CD4-positive, CD25-positive, alpha-beta regulatory T cell (primary cell): ENCODE measurements at places on chromosomes 5 and 9. TPM values are rescaled to one million over a fixed set of nuclear protein-coding genes. Genes with fewer than 3 reads are reported as not detected.

- H3K36me3 ChIP-seq, result no peaks in the 10 kb centered on the region
- no peak overlapping the region for H3K27ac ChIP-seq
- no peaks in the 10 kb centered on the region for H3K27me3 ChIP-seq
- H3K4me1 ChIP-seq, result no peaks in the 10 kb centered on the region
Observed at GRCh38 chr5:157620776-157621175, 31.5 kb downstream of the SOX30 start.

- no peaks in the 10 kb centered on the region for H3K4me1 ChIP-seq
- H3K36me3 ChIP-seq, result no peaks in the 10 kb centered on the region
- DNase-seq, result no peak
- no peak overlapping the region for H3K4me3 ChIP-seq
Observed at GRCh38 chr5:162299793-162300192, 232.2 kb downstream of the GABRG2 start.

DNA sequence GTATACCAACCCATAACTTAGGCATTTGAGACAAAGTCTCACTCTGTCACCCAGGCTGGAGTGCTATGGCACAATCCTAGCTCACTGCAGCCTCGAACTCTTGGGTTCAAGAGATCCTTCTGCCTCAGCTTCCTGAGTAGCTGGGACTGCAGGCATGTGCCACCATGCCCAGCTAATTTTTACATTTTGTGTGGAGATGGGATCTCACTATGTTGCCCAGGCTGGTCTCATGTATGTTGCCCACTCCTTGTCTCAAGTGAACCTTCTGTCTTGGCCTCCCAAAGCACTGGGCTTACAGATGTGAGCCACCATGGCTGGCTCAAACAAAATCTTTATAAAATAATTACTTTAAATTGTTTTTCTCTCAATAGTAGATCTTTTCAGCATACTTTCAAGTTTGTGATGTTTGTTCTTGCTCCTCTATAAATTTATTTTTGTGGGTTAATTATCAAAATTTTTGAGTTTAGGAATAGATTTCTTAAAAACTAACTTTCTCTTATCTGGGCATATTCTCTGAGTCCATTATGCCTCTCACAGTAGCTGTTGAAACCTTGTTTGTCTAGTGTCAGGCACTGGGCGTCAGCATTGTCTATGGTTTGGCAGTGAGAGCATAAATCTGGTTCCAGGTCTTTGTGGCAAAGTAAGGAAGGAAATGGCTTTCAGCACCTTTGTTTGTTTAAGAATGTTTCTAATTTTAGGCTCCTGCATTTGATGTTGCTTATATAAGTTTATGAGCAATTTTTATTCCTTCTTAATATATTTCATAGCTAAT lies 38.7 kb downstream of the NLN start:
- no peaks in the 10 kb centered on the region for H3K27me3 ChIP-seq
- no peaks in the 10 kb centered on the region for H3K4me1 ChIP-seq
- peak; percentile 75 for DNase-seq

DNA sequence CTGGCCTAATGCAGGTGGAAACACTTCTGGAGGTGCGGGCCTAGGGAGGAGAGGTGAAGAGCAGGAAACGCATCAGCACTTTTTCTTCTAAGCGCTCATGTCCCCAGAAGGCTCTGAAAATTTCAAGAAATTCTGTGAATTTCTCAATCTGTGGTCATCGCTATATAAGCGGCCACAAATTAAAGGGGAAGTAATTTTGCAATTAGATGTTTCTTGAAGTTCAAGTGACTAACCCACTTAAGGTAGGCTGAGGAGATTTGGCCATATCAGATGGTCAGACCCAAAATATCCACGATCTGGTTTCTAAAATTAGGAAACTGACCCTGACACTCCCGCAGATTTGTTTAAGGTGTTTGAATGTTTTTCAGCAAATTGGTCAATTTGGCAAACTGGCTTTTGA lies 16.6 kb upstream of the HMGCR start:
- no peak overlapping the region for H3K27ac ChIP-seq
- no peaks in the 10 kb centered on the region for H3K4me1 ChIP-seq
- no peak for DNase-seq
- H3K36me3 ChIP-seq, result no peaks in the 10 kb centered on the region
- H3K4me3 ChIP-seq, result no peak overlapping the region

GRCh38 chr5:172102913-172103626 lies 85.0 kb downstream of the STK10 start:
- no peak overlapping the region for H3K4me3 ChIP-seq
- H3K4me1 ChIP-seq, result peaks cover 18% of the 10 kb centered on the region
- DNase-seq, result no peak
- no peak overlapping the region for H3K27ac ChIP-seq
- peaks cover 88% of the 10 kb centered on the region for H3K36me3 ChIP-seq

GRCh38 chr5:81315830-81316229 lies 14.4 kb downstream of the ZCCHC9 start:
- H3K36me3 ChIP-seq, result peaks cover 26% of the 10 kb centered on the region
- no peaks in the 10 kb centered on the region for H3K4me1 ChIP-seq
- no peak for DNase-seq
- H3K4me3 ChIP-seq, result no peak overlapping the region

GRCh38 chr5:38613490-38613889 lies 57.0 kb upstream of the LIFR start:
- DNase-seq, result no peak
- no peaks in the 10 kb centered on the region for H3K4me1 ChIP-seq
- no peak overlapping the region for H3K27ac ChIP-seq
- no peak overlapping the region for H3K4me3 ChIP-seq
- H3K27me3 ChIP-seq, result no peaks in the 10 kb centered on the region

DNA sequence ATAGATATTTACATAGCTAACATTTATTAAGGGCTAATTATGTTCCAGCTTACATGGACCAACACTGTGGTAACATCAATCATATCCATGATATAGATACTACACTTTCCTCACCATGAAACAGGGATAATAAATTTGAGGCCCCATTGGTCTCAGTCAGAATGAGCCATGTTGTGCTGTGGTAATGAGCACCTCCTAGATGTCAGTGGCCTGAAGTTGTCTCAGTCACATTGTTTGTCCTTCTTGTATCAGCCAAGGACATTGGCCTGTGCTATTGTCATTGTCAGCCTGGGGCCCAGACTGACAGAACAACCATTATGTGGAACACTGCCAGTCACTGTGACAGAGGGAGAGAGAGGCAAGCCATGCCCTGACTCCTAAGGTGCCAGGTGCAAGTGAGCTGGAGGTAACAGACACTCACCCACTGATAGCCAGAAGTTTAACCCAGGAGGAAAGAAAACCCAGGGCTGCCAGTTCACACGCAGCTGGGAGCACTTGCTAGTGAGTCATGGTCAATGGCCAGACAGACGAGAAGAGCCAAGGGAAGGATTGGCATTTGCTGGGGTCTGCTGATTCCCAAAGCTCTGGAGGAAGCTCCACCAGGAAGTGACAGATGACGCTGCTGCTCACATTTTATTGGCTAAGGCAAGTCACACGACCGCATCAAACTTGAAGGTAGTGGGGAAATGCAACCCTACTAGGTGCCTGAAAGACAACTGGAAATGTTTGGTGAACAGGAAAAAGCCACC lies 224.2 kb downstream of the MELK start:
- H3K4me3 ChIP-seq, result no peak overlapping the region
- no peaks in the 10 kb centered on the region for H3K27me3 ChIP-seq
- no peaks in the 10 kb centered on the region for H3K36me3 ChIP-seq
- no peak overlapping the region for H3K27ac ChIP-seq

SPATA31E1 gene
- not detected for total RNA-seq

ISOC1 gene
- total RNA-seq, result 13.1 TPM

PTGER4 gene
- total RNA-seq, result 343 TPM

RNF130 gene
- total RNA-seq, result 4.2 TPM

CCNH gene
- 393 TPM for total RNA-seq

PNPLA7 gene
- total RNA-seq, result 12.4 TPM

PFN3 gene
- not detected for total RNA-seq

TERT gene
- 0.22 TPM for total RNA-seq

UBAC1 gene
- 23.8 TPM for total RNA-seq
